Activated CD4-positive, alpha-beta T cell treated with anti-CD3 and anti-CD28 coated beads, Interleukin-2, amount 50 U/mL, for 24 hours (primary cell): ENCODE measurements at places on chromosomes 6 and 20.

DNA sequence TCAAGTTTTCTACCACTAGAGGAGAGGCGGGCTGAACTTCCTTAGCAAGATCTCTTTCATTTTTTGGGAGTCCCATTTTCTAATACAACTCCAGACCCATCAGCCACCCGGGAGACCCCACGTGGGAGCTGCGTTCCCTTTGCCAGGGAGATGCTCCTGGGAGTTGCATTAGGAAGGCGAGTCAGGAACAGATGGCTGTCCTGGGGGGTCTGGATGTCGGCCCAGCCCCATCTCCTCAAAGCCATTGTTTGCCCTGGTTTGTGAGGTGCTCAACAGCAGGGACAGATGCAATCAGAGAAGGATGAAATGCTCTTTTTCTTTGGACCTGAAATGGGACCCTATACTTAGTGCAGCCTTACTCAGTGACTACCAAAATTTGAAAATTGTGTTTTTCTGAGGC is 39.4 kb downstream of the CARMIL1 start:
- no peak for DNase-seq

GRCh38 chr20:36642136-36642535 is 3.9 kb downstream of the SLA2 start:
- no peak for DNase-seq

GRCh38 chr6:37130704-37131103 is 39.2 kb upstream of the PIM1 start:
- DNase-seq, result no peak

DNA sequence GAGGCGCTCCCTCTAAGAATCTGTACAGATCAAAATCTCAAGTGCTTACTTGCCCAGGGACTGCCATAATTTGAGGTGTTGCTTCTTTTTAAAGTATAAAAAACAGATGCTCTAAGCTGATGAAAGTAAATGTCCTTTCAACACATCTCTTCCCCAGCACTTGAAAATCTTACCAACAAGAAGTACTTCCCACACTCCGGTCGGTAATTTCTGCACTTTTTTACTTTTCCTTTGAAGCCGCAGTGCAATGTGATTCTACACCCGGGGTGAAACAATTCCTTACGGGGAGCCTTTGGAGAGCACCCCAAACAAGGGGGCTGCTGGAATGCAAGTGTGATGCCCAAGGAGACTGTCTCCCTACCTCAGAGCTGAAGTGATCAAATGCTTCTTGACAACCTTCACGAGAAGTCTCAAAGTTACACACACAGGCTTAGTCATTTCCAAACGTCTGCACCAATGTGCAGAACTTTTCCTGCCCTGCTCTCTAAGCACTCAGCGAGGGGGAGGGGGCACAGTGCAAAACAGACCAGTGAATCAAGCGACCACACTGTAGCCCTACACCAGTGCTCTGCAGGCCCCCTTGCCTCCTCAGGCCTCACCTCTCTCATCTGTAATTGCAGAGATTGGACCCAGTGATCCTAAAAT is 56.7 kb downstream of the ATXN1 start:
- no peak for DNase-seq

DNA sequence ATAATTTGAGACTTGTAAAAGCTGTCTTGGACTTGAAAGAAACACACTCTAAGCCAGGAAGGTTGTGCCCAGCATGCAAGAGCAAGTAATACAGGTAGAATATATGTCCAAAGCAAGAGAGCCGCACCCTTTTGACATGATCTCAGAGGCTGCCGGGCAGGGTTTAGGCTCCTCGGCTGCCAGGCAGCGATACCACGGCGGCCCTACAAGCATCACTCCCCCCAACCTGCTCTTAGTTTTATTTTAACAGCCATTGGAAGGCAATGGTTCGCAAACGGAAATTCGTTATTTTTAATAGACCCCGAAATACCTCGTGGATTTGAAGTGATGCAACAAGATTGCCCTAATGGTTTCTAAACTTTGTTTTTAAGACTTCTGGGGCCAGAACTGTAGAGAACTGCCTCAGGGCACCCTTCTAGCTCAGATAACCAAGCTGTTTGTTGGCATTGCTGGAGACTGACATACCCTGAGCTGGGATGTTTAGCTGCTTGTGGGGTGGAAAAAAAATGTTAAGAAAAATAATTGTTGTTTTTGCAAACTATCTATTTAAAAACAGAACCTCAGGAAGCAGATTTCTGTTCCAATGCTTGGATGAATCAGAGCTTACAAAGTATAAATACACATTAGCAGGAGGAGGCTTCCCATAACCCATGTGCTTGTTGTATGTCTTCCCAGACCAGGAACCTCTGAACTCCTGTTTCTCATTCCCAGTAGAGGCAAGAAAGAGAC is 39.0 kb downstream of the JAG1 start:
- no peak for DNase-seq

- no peak for DNase-seq
Measured at GRCh38 chr6:92180090-92180489, 1239.3 kb downstream of the EPHA7 start.

GRCh38 chr20:59705651-59706399 is 101.5 kb downstream of the PHACTR3 start:
- DNase-seq, result no peak

GRCh38 chr6:53240139-53240538 is 91.5 kb upstream of the GCM1 start:
- no peak for DNase-seq

GRCh38 chr20:16397086-16397485 is 176.2 kb downstream of the KIF16B start:
- no peak for DNase-seq

DNA sequence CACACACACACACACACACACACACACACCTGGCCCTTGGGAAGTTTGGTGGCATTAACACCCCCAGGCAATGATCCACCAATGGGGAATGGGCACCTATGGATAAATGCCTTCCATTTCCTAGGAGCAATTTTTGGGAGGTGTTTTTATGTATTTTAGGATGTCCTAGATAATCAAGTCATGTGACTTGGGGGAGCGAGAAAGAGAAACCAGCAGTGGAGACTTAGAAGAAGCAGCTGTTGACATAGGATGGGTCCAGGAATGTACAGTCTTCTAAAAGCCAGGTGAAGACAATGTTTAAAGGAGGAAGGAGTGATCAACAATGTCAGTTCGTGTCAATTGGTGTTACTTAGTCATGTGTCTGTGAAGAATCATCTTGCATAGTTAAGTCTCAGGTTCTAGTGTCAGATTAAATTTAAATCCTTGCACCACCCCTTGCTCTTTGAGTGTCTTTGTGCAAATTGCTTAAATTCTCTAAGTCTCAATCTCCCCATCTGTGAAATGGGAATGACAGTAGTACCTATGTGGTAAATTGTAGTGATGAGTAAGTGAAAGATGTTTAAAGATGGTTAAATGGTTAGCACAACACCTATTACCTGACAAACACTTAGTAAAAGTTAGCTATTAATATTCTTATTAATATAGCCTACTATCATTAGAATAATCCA is 4.4 kb upstream of the SLC35B3 start:
- DNase-seq, result no peak

GRCh38 chr20:46433051-46433450 is 26.6 kb upstream of the ELMO2 start:
- DNase-seq, result no peak

DNA sequence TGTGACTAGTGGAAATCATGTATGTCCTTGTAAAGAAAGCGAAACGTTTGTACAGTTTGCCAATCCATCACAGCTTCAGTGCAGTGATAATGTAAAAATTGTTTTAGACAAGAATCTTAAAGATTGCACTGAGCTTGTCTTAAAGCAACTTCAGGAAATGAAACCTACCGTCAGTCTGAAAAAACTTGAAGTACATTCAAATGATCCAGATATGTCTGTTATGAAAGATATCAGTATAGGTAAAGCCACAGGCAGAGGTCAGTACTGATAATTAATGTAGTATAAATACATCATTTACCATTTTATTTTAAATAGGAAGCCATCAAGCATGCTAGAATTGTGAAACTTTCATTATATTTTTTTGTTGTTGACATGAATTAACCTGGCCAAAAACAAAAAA is 60.9 kb upstream of the SMIM8 start:
- no peak for DNase-seq

DNA sequence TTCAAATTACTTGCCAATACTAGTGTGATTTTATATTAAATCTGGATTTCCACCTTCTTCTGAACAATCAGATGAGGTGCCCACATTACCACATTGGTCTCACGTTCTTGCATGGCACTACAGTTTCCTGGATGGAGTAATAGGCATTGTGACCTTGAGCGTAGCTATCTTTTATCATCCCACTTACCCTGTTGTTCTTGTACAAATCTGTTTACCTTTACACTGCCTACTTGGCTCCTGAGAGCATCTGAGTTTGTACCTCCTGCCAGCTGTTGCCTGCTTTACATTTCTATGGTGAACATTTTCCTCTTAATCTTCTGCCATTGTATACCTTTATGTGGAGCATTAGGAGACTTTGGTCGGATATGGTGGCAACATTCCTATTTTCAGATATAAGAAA is 90.7 kb downstream of the AKAP7 start:
- no peak for DNase-seq

DNA sequence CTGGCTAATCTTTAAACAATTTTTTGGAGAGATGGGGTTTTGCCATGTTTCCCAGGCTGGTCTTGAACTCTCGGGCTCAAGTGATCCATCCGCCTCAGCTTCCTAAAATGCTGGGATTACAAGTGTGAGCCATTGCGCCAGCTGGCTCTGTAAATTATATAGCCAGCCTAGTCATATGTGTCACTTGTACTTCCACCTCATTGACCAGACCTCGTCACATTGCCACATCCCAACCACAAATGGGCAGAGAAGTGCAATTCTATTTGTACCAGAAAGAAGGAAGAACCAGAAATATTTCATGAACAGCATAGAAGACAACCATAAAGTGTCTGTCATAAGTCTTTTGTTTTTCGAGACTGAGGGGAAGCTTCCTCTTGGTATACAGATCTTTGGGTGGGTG is 304.9 kb upstream of the RNF24 start:
- DNase-seq, result no peak
